ENCODE measurements at places on chromosomes 2 and 18. TPM values are rescaled to one million over a fixed set of nuclear protein-coding genes. Genes with fewer than 3 reads are reported as not detected.

CHST9 gene
- total RNA-seq = 3.0 TPM

TMEM87B gene
- 10.0 TPM for total RNA-seq

CRYGB gene
- total RNA-seq = not detected

MLPH gene
- total RNA-seq = 3.4 TPM

DNA sequence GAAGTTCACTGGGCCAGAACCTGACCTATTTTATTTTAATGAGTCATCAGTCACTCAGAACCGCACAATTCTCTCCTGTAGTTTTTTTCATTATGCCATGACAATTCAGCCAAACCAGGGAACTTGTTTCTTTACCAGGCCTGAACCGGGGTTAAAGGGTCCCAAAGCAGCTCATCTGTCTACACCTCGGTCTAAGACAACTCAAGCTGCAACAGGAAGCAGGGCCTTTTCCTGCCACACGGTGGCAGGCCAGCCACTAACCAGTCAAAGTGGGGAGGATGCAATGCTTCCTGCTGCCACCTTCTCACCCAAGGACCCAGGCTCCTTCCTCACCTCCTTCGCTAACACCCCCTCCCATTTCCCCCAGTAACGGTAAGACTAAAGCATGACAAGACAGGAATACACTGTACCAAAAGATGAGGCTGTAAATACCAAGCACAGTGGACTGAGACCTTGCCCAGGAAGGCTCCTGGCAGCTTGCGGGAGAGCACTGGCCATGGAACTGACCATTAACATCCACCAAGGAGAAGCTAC lies 56.7 kb upstream of the ACKR3 start:
- no peak overlapping the region for H3K4me3 ChIP-seq
- DNase-seq = peak; percentile 84
- H3K4me1 ChIP-seq = 0 out of 2 replicates have a peak, but pooled peaks cover 3% of the 10 kb centered on the region
- no peaks in the 10 kb centered on the region for H3K27me3 ChIP-seq
- no peak overlapping the region for H3K27ac ChIP-seq

DNA sequence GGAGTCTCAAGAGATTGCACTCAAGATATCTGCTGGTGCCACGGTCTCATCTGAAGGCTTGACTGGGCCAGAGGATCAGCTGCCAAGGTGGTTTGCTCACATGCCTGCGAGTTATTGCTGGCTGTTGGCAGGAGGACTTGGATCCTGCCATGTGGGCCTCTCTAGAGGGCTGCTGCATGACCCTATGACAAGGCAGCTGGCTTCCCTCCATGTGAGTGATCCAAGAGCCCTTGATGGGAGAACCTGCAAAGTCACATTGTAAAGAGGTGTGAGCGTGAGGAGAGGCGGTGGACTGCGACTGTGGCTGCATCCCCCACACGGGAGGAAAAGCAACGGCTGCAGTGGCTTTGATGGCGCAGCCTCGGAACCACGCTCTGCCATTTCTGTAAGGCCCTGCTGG lies 4.0 kb upstream of the ALLC start:
- no peaks in the 10 kb centered on the region for H3K4me1 ChIP-seq
- DNase-seq = no peak
- no peak overlapping the region for H3K4me3 ChIP-seq
- H3K27ac ChIP-seq = no peak overlapping the region

DNA sequence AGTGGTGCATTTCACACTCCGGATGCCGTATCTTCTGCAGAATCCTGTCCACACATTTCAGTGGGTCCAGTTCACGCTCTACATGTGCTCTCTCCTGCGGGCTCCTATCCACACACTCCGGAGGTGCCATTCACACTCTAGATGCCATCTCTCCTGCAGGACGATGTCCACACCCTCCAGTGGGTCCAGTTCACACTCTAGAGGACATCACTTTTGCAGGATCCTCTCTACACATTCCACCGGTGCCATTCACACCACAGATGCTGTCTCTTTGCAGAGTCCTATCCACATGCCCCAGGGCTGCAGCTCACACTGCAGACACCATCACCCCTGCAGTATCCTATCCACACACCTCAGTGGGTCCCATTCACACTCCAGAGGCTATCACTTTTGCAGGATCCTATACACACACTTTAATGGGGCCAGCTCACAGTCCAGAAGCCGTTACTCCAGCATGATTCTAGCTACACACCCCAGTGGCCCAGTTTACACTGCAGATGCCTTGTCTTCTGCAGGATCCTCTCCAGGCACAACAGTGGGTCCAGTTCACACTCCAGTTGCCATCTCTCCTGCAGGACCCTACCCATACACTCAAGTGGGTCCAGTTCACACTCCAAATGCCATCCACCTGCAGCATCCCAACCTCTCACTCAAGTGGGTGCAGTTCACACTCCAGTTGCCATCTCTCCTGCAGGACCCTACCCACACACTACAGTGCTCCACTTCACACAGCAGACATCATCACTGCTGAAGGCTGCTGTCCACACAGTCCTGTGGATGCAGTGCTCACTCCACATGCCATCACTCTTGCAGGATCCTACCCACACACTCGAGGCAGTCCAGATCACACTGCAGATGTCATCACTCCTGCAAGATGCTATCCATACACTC lies 2.1 kb upstream of the PXDN start:
- peaks cover 2% of the 10 kb centered on the region for H3K4me1 ChIP-seq
- H3K4me3 ChIP-seq = peak overlapping the region; percentile 14
- H3K27ac ChIP-seq = no peak overlapping the region
- peaks cover 14% of the 10 kb centered on the region for H3K36me3 ChIP-seq
- no peaks in the 10 kb centered on the region for H3K27me3 ChIP-seq

DNA sequence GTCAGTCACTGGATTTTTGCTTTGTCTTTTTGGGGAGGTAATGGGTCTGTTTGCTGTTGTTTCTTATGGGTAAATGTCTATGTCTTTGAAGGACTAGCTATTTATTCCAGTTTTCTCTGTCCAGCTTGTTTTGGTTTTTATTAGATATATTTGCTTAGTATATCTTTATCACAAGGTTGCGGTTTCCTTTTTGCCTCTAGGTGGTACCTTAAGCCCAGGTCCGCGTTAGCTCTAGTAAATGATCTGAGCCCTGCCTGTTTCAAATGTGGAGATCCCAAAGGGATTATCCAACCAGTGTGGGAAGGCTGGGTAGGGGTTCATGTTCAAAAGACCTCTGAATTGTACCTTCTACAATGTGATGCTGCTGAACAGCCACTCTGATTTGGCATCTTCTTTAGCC lies 114.5 kb downstream of the MYO3B start:
- no peaks in the 10 kb centered on the region for H3K4me1 ChIP-seq
- H3K36me3 ChIP-seq = peaks cover 2% of the 10 kb centered on the region
- no peak overlapping the region for H3K4me3 ChIP-seq
- no peak for DNase-seq
- no peak overlapping the region for H3K27ac ChIP-seq

- H3K27me3 ChIP-seq = no peaks in the 10 kb centered on the region
- no peaks in the 10 kb centered on the region for H3K36me3 ChIP-seq
- no peak for DNase-seq
Observed at GRCh38 chr2:167048829-167049228, 160.5 kb downstream of the XIRP2 start.

Measured in H9 (cell line).